Stimulated activated CD4-positive, alpha-beta T cell treated with anti-CD3 and anti-CD28 coated beads, Interleukin-4, amount 100 ng/mL, for 1 hour (primary cell): ENCODE measurements at places on chromosomes 5 and 9.

GRCh38 chr5:128684961-128685360 lies 146.9 kb upstream of the FBN2 start:
- DNase-seq: no peak

DNA sequence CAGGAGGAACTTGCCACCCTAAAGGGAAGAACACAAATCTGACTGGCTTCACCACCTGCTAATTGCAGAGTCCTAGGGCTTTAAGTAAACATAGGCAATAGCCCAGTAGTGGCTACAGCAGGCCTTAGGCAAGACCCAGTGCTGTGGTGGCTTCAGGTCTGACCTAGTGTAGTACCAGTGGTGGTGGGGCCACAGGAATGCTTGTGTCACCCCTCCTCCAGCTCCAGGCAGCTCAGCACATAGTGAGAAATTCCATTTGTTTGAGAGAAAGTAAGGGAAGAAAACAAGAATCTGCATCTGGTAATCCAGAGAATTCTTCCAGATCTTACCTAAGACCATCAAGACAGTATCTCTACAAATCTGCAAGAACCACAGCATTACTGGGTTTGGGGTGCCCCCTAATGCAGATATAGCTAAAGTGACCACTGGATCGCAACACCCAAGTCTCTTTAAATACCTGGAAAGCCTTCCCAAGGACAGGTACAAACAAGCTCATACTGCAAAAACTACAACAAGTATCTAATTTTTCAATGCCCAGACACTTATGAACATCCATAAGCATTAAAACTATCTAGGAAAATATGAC lies 102.6 kb upstream of the TRPM3 start:
- no peak for DNase-seq

DNA sequence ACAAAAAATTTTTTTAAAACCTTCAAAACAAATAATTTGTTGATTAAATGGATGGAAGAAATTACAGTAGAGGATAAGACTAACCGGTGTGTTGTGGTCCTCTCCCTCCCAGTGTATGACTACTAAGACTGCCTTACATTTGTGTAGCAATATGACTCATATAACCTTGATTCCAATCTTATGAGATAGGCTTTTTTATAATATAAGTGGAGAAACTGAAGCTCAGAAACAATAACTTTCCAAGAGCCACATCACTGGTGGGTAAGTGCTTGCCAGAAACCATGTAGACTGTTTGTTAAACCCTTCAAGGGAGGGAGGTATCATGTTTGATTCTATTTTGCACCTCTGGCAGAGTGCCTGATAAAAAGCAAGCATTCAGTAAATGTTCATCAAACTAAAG lies 47.5 kb downstream of the NLN start:
- DNase-seq: no peak

DNA sequence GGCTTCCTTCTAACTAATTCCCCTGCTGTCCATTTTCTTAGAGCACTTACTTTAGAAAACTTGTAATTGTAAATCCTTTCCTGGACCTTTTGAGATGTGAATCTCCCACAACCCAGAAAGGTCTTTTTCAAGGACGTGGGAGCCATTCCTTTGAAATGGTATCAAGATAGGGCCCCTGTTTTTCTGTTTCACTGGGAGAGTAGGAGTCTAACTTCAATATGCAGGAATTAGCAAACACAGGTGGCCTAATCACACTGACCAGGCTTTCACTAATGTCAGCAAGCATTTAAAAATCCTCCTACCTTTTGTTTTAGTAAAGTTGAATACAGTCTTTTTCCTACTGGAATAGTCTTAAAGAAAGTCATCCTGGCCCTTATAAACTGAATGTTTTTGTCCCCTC lies 558.3 kb downstream of the PTPRD start:
- DNase-seq: no peak

- no peak for DNase-seq
These were observed 148.2 kb upstream of the KLF4 start for GRCh38 chr9:107637421-107638420.

DNA sequence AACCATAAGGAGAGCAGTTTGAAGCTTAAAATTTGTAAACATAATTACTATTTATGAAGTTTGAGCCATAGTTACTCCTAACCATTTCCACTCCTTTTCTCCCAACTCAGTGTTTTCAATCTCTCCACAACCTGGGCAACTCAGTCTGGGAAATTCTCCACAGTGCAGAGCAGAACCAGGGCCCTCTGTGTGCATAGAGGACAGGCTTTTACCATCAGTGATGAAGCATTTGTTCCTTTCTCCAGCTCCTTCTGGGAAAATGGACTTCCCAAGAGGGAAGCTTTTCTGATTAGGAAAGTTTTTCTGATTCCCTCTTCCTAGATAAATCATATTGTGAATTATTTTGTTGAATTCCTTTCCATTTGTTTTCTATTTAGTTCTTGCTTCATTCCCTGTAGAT lies 132.3 kb upstream of the MPDZ start:
- no peak for DNase-seq

- no peak for DNase-seq
These were observed 36.8 kb downstream of the UGT3A2 start for GRCh38 chr5:36029914-36030313.

- no peak for DNase-seq
These were observed 696.8 kb downstream of the SEMA5A start for GRCh38 chr5:8848997-8849594.

DNA sequence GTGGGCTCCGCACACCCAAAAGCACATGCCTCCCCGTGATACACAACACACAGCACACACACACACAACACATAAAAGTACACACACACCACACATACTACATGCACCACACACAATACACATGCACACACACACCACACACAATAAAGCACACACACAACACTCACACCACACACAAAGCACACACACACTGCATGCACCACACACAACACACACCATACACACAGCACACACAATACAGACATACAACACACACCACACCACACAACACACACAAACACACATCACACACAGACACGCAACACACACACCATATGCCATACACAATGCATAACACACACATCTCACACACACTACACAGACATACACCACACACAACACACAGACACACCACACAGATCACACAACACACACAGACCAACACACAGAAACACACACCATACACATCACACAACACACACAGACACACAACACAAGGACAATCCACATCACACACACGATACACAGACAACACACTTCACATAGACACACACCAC lies 3.4 kb upstream of the CCDC187 start:
- DNase-seq: no peak

DNA sequence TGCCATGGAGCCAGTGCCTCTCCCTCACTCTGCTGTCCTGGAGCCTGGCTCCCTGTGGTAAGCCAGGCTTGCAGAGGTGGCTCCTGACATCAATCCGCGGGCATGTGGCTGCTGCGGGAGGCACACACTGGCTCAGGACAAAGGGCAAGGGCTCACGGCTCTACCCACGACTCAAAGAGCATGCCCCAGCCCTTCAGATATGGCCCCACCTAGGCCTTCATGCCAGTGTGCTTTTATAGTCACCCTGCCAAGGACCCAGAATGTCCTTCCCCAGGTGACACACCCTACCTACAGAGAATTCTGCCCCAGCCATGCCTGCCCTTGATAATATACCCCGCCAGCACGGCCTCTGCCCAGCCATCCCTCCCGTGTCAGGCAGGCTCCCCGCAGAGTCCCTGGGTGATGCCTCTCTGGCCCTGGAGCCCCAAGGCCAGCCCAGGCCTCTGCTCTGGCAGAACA lies 1.6 kb downstream of the MGAT4B start:
- no peak for DNase-seq

GRCh38 chr9:15333376-15333881 lies 26.4 kb upstream of the TTC39B start:
- DNase-seq: no peak

- DNase-seq: peak; percentile 10
These were observed 36.6 kb upstream of the MYORG start for GRCh38 chr9:34413231-34413852.
